ENCODE measurements at places on chromosomes 2 and 18.

GRCh38 chr2:28360718-28361293 lies 31.9 kb upstream of the FOSL2 start:
- no peak for DNase-seq

GRCh38 chr2:141932261-141932660 lies 198.6 kb downstream of the LRP1B start:
- DNase-seq, result no peak

DNA sequence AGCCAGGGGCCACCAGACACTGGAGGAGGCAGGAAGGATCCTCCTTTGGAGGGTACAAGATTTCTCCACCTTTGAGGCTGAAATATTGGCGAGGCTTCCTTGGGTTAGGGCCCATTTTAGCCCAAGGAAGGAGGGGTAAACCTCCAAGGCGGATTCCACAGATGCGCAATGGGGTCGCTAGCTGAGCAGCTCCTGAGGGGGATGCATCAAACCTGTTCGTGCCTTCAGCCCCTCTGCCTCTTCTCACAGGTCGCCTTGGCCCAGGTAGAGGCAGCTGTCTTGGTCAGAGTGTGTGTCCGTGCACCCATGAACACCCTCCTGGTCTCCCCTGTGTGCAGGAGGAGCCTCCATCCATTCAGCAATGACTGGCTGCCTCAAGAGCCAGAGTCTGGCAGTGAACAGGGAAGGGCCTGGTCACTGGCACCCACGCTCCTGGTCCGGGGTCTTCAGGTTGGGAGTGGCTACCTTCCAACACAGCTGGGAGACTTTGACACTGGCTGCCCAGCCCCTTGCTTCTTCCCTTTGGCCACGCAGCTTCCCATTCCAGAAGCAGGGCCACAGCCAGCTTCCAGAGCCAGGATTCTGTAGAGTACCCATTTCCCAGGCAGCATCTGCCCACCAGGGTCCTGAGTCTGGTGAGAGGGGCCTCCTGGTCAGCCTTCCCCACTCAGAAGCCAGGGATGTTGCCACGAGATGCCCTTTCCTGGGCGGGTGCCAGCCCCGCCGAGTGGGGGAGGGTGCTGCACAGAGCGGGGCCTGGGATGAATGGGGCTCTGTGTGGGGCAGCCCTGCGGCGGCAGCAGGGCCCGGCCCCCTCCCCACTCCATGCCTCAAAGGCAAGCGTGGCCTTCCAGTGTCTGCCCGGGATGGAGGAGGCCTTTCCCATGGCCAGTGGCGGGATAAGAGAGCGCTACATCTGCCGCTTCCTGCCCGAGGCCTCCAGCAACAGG lies 95.8 kb upstream of the GPC1 start:
- DNase-seq, result no peak

DNA sequence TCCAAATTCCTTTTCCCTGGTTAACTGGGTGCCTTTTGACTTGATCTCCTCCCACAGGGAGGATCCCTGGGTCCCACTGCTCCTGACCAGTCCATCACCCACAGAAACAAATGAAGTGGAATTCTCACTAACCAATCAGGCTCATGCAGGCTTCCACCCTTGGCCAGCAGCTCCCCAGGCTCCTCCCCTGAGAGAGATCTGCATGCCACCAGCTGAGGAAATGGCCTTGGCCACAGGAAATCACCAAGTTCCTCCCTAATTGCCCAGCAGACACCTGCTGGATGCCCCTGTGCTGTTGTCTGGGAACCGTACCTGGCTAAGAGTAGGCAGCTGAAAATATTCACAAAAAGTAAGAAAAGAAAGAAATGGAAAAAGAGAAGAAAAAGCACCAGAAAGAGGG lies 207.4 kb downstream of the NCK2 start:
- no peak for DNase-seq

DNA sequence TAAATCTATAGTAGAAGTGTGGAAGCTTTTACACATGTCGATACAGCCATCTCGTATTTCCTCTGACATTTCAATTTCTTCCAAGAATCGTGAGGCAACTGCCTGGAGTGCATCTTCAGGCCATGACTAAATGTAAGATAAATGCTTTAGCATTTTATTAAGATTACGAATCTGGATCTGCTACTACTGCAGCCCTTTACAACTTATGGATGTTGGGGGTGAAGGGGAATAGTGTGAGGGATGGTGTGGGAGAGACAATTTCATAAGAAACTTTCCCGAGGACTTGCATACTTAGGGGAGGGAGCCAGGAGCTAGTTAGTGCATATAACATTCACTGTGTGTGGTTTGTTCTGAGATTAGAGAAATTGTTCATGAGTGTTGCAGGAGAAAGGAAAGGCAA lies 204.8 kb downstream of the SLC39A10 start:
- DNase-seq, result no peak

DNA sequence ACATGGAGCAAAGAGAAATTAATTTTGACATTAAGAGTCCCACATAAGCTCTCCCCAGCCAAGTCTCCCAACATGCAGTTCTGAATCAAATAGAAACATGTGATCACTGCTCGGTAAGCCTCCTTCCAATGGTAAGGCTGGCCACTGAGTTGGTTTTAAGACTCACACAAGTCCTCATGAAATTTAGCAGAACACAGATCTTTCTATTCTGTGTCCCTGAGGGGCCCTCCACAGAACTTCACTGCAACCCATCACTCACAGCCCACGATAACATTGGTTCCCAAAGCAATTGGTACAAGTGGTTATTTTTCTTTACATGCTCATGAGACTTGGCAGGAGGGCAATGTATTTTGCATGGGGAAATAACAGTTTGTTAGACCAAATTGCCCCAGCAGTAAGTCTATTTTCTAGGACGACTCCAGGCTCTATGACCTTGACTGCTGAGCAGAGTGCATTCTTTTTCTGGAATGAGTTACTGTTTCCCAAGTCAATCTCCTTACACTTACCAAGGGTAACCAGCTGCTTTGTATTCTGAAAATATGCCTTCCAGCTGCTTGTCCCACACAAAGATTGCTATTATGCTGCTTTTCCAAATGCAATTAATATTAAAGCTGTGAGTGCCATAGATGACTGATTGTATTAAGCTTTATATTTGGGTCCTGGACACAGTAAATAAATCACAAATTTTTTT lies 142.3 kb upstream of the TANK start:
- no peak for DNase-seq

GRCh38 chr2:83823229-83823628 lies 635.9 kb downstream of the SUCLG1 start:
- DNase-seq, result no peak

GRCh38 chr2:112253261-112253815 lies 1.5 kb downstream of the ZC3H8 start:
- DNase-seq, result no peak

- DNase-seq, result no peak
Measured at GRCh38 chr2:45763255-45763654, 111.8 kb downstream of the PRKCE start.

DNA sequence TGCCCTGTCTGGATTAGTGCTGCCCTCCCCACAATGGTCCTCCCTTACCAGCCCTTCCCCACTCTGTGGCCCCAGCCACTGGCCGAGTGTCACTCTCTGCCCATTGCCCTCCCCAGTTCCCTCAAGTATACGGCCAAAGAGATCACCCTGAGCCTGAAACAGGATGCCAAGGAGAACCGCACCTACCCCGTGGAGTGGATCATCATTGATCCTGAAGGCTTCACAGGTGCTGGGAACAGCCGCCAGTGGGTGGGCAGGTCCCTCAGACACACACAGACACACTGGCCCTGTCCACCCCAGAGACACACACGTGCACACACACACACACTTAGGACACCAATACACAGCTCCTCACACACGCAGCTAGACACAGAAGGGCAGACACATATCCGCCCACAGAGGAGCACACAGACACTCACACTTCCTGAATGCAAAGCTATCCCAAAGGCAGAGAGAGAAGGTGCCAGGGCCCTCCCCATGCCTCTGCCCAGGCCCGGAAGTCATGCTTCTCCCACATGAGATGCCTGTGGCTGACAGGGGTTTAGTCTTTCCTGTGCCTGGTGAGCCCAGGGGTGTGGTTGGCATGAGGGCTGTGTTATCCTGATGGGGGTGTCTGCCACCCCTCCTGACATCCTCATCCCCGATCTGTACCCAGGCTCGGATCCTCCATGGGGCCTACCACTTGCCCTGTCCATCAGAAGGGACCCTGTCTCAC lies 2.9 kb downstream of the CHRND start:
- no peak for DNase-seq

- DNase-seq, result no peak
Measured at GRCh38 chr18:55763805-55764204, 175.8 kb upstream of the TCF4 start.

GRCh38 chr2:217952409-217952808 lies 50.4 kb downstream of the TNS1 start:
- no peak for DNase-seq

GRCh38 chr2:46177461-46178089 lies 119.6 kb upstream of the EPAS1 start:
- DNase-seq, result no peak

GRCh38 chr18:77905449-77906055 lies 655.9 kb downstream of the GALR1 start:
- no peak for DNase-seq

DNA sequence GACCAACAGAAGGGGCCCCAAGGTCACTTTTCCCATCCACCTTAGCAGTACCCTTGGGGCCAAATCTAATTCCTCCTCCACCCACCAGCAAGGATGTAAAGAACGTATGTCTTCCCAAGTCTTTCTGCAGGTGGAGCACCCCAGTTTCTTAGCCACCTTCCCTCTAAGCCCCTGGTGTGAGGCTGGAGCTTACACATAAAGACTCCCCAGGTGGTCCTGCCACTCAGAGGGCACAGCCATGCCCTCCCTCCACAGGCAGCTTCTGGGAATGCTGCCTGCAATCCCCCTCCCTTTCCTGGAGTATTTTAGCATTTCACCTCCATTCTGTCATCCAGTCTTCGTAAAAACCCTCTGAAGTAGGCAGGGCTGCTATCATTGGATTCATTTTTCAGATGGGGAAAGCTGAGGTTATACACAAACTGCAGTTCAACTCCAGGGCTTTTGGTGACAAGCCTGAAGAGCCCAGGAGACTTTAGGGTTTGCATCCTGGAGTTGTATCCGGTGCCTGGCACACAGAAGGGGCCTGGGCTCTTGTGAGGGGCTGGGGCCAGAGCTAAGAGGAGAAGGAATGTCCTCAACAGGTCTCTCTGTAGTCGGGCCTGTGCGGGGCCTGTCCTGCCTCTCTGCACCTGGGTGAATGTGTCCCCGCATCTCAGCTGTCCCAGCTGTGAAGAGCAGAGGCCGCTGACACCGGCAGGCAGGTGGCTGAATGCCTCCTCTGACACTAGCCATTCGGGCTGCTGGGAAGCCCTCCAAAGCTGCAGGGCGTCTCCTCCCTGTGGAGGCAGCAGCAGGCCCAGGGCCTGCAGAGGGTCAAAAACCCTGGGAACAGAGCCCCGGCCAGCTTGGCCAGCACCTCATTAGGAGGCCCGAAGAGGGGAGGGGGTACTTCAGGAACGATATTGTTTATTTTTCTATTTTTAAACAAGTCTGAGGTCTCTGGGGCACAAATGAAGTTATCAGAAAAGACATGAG lies 27.6 kb downstream of the CIB4 start:
- DNase-seq, result no peak

GRCh38 chr2:74585406-74586185 lies 31.1 kb downstream of the DOK1 start:
- DNase-seq, result no peak

GRCh38 chr18:48454261-48454757 lies 45.1 kb upstream of the ZBTB7C start:
- no peak for DNase-seq

GRCh38 chr2:235536711-235537110 lies 42.9 kb downstream of the AGAP1 start:
- DNase-seq, result no peak

- DNase-seq, result no peak
Measured at GRCh38 chr2:46332686-46333281, 35.6 kb downstream of the EPAS1 start.

- no peak for DNase-seq
Measured at GRCh38 chr18:78679613-78680260, 299.9 kb upstream of the SALL3 start.

GRCh38 chr18:46531482-46531881 lies 125.5 kb downstream of the LOXHD1 start:
- DNase-seq, result no peak

DNA sequence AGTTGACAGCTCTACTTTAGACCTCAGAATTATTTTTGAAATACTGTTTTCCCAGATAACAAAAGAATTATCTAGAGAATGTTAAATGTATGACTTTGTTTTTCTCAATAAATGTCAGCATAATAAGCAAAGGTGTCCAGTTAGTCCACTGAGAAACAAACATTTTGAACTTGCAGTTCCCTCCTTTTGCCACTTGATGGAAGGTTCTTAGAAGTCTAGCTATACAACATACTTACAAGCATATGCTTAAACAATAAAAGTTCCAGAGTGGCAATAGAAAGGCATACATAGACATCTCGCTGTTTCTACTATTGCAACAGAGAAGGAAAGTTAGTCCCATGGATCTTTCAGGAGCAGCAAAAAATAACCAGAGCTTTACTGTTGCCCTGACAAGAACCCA lies 11.8 kb downstream of the NDUFA10 start:
- no peak for DNase-seq

DNA sequence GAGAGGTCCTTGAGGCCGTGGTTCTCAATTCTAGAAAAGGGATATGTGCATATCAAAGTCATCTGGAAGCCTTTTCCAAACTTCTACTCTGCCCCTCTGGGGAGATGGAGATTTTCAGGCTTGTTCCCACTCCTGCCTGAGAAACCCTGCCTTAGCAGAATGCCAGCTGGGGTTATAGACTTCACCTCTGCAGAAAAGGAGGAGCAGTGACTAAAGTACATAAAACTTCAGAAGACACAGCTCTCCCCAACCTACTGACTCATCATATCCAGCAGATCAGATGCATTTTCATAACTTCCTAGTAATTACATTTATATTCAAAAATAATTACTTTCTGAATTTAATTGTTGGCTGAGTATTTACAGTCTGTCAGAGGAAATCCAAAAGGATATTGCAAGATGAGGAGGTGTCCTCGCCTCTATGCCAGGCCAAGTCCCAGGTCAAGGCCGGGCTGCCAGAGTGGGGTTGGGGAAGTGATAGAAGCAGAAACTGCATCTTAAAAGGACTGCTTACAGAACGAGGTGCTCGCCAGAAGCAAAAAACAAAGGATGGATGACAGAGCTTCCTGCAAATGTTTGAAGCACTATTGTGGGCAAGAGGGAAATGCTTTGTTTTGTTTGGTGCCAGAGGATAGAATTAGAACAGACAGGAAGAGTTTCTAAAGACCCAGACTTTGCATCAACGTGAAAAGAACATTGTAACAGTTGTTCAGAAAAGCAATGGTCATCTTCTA lies 75.6 kb upstream of the APCDD1 start:
- DNase-seq, result no peak

DNA sequence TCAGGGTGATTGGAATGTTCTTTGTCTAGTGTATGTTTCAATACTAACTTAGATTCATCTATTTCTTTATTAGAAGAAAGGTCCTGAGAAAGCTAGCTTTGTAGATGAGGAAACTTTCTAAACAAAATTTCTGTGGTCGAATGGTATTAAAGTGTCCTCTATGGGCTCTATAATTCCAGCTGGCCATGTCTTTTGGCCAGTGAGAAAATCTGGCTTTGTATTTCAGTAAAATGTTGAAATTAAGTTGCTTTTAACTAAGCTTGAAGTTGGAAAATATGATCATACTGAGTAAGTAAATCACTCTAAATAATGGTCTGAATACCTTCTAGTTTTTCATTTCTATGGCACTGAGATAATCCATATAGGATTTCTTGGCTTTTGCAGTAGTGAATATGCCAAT lies 148.8 kb downstream of the RDH14 start:
- DNase-seq, result no peak
